ENCODE measurements at places on chromosomes 5 and 9.

- no peak for DNase-seq
These were observed 1765.3 kb downstream of the EFNA5 start for GRCh38 chr5:105905392-105905791.

DNA sequence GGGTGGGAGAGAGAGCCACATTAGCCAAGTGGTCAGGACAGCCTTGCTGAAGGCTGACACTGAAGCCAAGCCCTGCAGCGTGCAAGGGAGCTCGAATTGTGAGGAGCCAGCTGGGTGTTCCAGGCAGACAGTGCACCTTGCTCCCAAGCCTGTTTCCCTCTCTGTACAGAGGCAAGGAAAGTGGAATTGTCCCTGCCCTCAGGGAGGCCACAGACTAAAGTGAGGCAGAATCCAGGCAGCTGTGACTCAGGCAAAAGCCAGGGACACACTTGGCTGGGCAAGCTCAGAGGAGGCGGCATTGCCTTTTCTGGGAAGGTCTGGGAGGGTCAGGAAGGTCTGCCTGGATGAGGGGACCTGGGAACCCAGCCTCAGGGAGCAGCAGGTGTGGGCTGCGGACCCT lies 50.2 kb upstream of the LMX1B start:
- no peak for DNase-seq

DNA sequence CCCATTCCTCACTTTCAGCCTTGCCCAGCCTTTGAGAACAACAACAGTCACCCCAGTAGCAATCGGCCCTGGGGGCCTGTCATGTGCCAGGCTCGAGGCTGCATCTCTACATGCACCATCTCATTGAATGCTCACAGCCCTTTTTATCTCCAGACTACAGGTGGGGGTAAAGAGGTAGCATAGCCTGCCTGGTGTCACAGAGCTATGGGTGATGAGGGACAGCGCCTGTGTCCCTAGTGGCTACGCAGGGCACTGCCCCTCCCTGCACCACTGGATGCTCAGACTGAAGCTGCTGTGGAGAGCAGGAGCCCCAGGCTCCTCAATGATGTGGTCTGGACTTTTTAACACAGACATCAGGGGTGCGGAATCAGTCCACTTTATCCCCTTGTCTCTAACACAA lies 2.8 kb downstream of the CAMK2A start:
- no peak for DNase-seq

GRCh38 chr9:133821601-133822429 lies 83.7 kb upstream of the SARDH start:
- DNase-seq: no peak
